ENCODE measurements at places on chromosomes 7 and 10.
A peak's percentile ranks its signal among the peaks of the same experiment; 100 is the strongest.

DNA sequence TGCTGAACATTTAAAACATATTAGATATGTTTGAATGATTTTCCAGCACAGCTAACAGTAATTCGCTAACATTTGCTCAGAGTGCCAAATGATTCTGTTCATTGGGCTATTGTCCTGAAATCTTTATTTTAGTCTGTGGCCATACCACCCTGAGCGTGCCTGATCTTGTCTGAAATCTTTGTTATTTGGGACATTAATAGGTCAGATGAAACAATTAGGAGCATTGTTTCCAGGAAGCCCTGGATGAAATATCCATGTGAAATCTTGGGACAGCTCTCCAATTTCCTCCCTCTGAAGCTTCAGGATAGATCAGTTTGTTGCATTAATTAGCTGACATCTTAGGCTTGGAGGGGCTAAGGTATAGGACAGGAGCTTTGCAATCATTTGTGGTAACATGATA lies 512.0 kb downstream of the KIF20B start:
- DNase-seq: no peak

DNA sequence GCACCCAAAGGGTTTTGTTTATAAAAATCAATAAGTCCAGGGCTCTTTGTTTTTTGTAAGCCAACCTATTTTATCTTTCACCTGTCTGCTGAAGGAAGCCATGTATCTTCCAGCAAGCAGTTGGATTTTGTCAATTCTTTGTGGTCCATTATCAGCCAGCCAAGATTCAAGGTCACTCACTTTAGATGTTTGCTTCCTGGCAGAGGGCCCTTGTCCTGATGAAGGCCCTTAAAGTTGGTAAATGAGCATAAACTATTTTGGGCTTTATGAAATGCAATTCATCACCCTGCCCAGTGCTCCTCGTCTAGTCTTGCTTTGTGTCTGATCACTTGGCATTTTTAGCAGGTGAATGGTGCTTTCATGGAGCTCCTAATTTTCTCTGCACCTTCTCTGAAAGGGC lies 1004.2 kb downstream of the GRID1 start:
- no peak for DNase-seq

- DNase-seq: no peak
Measured at GRCh38 chr10:33453081-33454025, 118.9 kb upstream of the NRP1 start.

DNA sequence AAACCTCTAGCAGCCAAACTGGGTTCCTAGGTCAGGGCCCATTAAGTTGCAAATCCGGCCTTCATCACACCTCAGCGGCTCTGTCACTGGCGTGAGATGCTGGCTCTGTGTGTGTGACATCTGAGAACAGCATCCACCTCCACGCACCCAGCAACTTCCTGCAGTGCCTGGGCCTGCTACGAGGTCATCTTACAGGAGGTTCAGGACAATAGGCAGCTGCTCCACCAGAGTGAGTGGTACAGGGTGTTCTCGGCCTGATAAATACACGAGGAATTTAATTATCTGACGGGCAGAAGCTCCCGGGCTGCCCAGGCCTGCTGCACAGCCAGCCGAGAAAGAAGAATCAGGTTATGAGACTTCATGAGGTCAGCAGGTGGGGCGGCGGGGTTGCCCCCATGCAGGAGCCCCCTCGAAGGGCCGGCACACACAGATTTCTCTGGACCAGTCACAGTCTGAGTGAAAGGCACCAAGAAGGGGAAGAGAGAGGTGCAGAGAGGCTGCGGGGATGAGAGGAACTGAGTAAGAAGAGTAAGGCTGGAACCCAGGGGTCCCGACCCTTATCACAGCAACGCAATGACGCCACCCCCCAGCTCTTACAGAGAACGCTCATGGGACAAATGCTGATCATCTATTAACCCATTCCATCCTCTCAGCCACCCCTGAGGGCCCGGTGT lies 49.3 kb downstream of the CALML3 start:
- peak; percentile 47 for DNase-seq

GRCh38 chr7:46015107-46015868 lies 94.2 kb upstream of the IGFBP3 start:
- DNase-seq: peak; percentile 60
